NCI-H1105 treated with DMSO at 0.1 percent for 48 hours (cell line): ENCODE measurements at places on chromosomes 2 and 18.

DNA sequence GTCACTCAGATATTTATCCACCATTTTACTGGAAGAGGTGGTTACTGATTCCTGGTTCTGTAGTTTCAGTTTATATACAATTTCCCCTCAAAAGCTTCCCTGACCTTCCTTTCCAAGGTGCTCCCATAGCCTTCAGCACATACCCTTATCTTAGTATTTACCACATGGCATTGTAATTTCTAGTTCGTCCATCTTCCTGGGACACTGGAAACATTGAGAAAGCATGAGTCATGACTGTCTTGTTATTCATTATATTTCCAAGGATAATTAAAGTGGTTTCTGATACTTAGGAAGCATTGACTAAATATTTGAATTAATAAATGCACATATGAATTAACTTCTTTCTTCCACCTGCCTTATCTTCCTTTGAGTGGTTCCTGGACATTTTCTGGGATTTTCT, 203.8 kb downstream of the ETAA1 start:
- no peak for DNase-seq

DNA sequence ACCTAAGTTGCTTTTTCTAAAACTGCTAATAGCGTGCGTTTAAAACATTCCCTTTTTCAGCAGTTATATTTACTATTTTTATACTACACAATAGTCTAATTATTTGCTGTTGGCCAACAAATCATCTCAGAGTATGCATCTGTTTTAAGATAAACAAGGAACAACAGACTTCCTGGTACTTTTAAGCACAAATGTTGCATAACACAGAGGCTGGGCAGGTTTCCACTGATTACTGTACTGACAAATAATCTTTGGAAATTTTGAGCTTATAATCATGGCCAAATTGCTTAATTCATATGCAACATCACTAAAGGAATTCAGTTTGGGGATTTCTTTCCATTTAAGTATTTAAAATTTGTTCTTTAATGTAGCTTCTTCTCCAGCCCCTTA, 737.4 kb upstream of the SALL3 start:
- DNase-seq, result no peak

DNA sequence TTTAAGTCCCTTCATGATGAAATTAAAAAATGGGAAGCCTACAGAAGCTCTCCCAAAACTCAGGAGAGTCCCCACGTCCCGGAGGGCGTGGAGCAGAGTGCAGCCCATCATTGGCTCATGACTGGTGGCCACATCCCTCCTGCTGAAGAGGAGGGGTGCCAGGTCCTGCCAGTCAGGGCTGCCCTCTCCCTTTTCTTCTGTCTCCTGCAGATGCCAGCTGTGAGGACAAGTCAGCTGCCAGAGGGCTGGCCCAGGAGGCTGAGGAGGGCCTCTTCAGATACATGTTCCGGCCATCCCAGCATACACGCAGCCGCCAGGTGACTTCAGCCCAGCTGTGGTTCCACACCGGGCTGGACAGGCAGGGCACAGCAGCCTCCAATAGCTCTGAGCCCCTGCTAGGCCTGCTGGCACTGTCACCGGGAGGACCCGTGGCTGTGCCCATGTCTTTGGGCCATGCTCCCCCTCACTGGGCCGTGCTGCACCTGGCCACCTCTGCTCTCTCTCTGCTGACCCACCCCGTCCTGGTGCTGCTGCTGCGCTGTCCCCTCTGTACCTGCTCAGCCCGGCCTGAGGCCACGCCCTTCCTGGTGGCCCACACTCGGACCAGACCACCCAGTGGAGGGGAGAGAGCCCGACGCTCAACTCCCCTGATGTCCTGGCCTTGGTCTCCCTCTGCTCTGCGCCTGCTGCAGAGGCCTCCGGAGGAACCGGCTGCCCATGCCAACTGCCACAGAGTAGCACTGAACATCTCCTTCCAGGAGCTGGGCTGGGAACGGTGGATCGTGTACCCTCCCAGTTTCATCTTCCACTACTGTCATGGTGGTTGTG, 2.6 kb downstream of the INHA start:
- no peak for DNase-seq

GRCh38 chr18:23450022-23450421, 3.1 kb upstream of the RIOK3 start:
- DNase-seq, result no peak

GRCh38 chr2:145835665-145836064, 1315.7 kb upstream of the ZEB2 start:
- DNase-seq, result no peak

GRCh38 chr2:47043142-47043890, 111.8 kb downstream of the STPG4 start:
- DNase-seq, result no peak

DNA sequence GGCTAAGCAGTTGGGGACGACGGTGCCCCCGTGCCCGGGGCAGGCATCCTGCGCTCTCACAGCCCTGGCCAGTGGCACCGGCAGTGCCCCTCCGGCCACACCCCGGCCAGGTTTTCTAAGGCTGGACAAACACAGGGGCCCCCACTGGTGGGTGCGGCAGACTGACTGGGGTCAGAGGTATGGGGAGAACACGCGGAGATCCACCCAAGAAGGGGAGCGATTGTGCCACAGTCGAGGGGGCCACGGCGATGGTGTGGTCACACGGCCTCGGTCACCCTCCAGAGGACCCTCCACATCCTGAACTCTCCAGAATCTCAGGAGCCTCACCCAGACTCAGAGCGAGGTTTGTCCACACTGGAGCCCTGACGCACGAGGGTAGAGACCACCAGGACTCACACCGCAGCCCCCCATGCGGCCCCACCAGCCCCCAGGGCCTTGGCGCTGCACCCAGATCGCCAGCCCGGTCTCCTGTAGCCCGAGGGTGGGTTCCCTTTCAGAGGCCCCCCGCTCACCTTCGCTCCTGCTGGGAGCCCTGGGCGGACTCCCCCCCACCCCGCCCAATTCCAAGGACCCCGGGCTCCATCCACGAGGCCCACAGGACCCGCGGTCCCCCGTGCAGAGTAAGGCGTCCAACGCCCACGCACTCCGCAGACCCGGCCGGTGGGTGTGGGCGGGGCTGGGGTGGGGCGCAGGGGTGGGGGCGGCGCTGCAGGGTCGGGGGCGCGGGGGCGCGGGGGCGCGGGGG, 15.2 kb downstream of the PDCD1 start:
- DNase-seq, result no peak

GRCh38 chr2:89850881-89851582, 1159.6 kb downstream of the RPIA start:
- no peak for DNase-seq

DNA sequence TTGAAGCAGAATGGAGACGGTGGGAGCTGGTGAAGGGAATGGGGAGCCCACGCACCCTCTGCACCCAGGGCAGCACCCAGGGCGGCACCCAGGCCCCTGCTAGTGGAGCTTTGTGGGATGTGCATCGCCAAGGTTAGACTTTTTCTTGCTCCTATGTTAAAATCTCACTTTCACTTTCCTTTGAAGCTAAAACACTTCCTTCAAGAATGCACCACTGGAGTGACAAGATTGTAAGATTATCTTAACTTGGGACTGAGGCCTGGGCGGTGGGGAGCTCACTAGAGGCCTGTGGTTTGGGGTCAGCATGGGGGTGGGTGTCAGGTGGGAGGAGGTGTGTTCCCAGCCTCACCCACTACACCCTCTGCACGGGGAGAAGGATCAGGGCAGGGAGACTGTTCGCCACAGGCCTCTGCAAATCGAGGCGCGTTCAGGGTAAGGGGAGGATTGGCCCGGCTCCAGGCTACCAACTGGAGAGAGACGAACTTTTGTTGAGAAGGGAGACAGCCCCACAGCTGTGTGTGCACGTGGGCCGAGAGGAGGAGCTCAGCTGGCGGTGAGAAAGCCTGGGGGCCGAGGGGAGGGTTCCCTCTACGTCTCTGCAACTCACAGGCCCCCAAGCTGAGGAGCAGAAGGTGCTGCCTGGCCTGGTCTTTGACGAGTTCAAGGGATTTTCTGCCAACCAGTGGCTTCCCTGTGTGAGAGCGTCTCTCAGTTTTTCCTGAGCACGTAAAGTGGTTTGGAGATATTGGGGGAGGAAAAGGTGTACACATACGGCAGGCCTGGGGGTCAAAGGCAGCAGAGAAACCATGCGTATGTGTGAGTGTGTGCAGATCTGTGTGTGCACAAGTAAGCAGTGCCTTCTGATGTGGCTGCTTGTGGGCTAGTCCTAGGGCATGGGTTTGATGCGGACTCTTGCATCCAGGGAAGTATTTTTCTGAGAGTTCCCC, 147.7 kb downstream of the KLHL29 start:
- peak; percentile 88 for DNase-seq

DNA sequence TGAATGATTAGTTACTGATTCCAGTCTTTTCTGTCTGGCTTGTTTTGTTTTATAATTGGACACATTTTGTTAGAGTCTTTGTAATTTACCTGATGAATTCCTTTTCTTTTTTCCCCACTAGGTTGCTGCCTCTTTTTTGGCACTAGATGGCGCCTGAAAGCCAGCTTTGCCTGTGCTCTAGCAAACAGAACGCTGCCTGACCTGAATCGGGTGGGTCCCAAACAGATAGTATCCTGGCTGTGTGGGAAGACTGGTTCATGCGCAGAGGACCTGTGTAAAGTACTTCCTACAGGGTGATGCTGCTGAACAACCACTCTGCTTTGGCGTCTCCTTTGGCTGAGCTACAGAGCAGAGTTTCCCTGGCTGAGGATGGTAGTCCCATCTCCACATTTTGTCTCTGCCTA, 288.2 kb downstream of the IKZF2 start:
- DNase-seq, result peak; percentile 35

GRCh38 chr2:220628252-220628651, 943.9 kb downstream of the EPHA4 start:
- DNase-seq, result no peak

DNA sequence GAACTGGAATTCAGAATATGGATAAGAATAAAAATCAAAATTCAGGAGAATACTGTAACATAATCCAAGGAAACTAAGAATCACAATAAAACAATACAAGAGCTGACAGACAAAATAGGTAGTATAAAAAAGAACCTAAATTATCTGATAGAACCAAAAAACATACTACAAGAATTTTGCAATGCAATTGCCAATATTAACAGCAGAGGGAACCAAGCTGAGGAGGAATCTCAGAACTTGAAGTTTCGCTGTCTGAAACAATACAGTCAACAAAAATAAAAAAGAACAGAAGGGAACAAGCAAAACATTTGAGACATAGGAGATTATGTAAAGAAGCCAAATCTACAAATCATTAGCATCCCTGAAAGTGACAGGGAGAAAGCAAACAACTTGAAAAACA, 84.1 kb upstream of the GALNT13 start:
- DNase-seq, result no peak

GRCh38 chr2:184814421-184814820, 216.1 kb downstream of the ZNF804A start:
- peak; percentile 20 for DNase-seq

- DNase-seq, result no peak
Observed at GRCh38 chr2:233385489-233386044, 31.3 kb downstream of the DGKD start.

GRCh38 chr2:237927986-237928385, 38.8 kb upstream of the UBE2F start:
- DNase-seq, result peak; percentile 0

DNA sequence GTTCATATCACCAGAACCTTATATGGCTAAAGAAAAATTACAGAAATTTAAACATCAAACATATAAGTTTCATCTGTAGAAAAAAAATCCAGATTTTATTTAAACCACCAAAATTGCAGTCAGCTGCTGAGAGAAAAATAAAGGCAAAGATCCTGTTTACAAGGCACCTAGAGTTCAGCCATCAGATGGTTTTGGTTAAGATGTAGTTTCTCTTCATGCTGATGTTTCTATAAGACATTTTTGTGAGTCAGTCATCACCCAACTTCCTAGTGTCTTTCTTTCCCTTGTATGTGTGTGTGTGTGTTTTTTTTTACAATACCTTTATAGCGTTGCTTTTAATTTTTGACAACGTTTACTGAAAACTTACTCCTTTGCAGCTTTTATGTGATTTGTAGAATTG, 26.1 kb upstream of the MMADHC start:
- DNase-seq, result no peak

- DNase-seq, result no peak
Observed at GRCh38 chr2:159798376-159798725, 343 bp upstream of the CD302 start.

DNA sequence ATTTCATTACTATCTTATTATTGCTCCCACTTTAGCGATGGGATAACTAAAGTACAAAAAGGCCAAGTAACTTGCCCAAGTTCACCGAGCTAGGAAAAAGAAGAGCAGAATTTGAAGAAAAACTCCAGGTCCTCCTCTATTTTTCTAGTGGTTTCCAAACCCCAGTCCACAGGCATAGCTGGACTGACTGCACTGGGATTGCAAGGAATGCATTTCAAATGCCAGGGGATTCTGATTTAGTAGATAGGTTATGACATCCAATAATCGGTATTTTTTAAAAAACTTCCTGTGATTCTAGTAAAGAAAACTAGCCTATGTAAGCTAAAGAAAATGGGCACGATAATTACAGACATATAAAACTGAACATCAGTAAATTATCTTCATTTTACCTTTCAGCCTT, 62.7 kb upstream of the GALNT5 start:
- no peak for DNase-seq

DNA sequence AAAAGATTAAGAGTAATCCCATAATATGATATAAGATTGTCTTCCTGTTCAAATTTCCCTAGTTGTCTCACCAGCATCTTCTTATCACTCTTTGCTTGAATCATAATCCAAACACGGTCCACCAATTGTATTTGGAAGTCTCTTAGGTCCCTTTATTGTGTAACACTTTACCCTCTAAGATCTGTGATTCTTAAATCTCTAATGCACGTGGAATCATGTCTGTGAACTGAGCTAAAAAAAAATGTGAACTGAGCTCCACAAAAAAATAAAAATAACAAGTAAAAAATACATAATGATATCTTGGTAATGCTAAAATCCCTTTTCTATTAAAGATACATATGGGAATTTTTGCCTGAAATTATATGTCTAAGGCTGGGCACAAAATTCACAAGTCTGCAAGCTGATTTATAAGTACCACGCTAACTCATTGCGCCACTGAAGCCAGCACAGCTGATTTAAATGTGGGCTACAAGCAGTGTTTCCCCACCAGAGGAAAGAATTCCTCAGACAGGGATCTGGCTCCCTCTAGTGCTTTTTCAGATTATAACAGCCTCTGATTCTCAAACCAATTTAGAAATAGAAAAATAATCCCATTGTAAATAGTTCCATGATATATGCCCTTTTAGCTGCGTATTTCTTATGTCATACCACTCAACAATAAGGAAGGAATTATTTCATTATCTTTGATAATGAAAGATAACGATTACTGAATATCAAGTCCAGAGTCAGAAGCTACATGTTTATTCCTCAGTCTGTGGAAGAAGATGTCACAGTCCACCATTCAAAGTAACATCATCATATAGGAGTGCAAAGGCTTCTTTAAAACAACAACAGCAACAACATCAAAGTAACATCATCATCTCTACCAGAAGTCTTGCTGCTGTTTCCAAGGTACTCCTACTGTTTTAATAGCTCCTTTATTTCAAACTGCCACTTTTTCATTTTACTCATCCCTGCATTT, 22.9 kb downstream of the RBM43 start:
- peak; percentile 59 for DNase-seq

DNA sequence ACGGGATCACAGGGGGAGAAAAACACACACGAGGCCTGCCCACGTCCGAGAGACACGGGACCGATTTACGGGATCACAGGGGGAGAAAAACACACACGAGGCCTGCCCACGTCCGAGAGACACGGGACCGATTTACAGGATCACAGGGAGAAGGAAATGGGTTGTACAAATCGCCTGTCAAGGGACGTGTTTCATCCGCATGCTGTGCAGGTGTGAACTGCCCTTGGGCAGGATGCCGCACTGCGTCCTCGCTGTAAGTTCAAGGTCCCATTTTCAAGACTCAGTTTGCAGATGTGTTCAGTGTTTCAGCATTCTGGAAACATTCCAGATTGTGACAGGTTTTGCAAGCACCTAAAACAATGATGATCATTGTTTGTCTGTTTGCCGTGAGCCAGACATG, 2.3 kb upstream of the KCNG2 start:
- no peak for DNase-seq
